ENCODE measurements at places on chromosomes 12 and 14.

GRCh38 chr12:118332511-118332910 is 40.2 kb downstream of the TAOK3 start:
- no peak for DNase-seq

DNA sequence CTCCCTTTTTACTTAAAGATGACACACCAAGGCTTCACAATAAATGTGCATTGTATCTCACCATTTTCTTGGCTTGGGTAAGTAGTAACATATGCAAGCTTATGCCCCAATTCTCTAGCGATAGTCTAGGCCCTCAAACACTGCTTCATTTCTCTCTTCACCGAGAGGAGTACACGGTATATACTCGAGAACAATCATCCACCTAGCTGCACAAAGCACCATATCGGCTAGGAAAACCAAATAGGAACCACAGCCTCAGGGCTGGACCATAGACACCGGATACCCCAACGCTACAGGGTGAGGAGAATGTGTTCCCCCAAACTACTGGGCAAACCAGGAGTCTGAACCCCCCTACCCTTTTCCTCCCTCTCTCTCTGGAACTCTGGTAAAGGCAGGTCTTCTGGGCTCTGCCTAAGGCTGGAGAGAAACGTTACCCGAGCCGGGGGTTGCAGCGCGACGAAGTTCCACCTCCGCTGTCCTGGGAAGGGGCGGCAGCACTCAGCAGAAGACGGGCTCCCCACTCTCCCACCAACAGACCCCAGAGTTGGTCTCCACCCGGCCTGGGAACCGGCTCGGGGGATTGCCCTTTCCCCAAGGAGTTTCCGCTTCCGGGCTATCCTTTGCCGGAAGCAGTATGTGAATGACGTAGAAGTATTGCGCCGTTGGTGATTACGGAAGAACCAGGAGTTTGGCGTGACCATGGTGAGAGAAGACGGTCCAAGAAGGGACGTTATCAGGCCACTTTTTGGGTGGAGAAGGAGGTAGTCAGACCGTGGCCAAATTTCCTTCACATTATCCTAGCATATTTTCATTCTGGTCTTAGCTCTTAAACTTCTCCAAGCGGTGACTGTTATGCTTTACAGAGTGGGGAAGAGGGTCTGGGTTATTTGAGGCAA is at the start of the genes AREL1 and FCF1:
Gene AREL1, minus strand, starts transcription at position 582 of the 896 bp plus-strand sequence. CDS start 27,465 bp downstream, outside the sequence.
Gene FCF1, plus strand, starts transcription at position 646 of the 896 bp plus-strand sequence. Its CDS starts 54 bp downstream, at position 700.
- DNase-seq: peak; percentile 82

- no peak for DNase-seq
Measured at GRCh38 chr14:101719708-101720107, 41.8 kb upstream of the PPP2R5C start.

DNA sequence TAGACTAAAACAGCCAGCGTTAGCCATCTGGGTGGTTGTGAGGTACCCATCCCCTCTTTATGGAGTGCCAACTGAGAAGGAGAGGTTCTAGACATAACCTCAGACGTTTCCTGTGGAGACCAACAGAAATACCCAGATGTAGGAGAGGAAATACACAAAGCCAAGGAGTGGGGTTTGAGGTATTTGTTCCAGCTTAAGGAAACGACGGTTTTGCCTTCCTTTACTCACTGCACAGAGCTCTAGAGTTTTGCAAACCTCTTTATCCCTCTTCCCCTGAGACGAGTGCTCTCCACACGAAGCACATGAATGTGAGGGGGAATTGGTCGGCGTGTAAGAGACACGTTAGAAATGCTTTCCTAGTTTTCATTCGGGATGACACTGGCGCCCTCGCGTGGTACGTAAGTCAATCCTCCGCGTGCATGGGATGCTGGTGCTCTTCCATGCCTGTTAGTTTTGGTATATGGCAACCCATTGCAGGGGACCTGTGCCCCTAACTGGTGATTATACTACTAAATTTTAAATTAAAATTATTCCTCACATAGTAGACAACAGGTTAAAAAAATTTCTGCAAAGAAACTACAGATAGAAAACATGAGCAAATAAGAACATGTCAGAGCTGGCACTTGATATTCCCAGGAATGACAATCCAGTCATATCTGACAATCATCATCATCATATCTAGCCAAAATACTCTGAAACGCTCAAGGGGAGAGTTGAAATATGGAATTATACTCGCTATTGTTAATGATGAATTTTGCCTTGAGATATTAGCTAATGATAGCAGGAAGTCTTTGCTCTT is 121.7 kb downstream of the PPM1H start:
- peak; percentile 6 for DNase-seq

DNA sequence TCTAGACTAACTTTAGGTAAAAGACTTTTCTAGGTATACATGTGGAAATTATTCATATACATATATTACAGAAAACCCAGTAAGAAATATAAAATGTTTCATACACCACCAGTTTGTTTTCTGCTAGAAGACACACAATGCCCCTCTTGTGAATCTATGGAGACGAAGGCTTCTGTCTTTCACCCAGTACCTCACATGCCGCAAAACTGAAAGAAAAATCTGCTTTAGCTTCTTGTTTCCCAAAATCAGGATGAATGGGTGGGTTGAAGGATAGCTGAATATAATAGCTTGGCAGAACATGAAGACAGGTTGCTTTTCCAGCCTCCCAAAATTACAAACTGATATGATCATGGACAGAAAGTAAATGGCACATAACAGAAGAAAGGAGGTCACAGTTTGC is 1.3 kb downstream of the TAS2R30 start:
- no peak for DNase-seq

- no peak for DNase-seq
Measured at GRCh38 chr12:1608713-1609119, 14.3 kb upstream of the FBXL14 start.

DNA sequence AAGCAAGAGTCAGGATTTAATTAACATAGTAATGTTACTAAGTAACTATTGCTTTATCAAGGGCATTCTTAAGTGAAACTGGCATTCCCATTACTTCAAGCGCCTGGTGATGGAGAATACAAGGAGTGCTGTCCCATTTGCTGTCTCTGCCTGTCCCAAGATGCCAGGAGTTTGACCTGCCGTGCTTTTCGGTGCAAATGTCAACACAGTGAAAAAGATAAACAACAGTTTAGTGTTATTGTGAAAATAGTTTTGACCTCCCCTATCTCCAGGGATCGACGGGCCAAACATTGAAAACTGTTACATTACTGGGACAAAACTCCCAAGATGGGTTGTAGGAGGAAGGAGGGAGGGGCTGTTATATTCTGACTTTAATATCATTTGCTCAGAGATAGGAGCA is 74.8 kb downstream of the TTC9 start:
- no peak for DNase-seq

Data from CD4-positive, alpha-beta T cell treated with Interferon gamma for 1 hour (primary cell).